ENCODE measurements at places on chromosomes 3 and 15.
A peak's percentile ranks its signal among the peaks of the same experiment; 100 is the strongest.

DNA sequence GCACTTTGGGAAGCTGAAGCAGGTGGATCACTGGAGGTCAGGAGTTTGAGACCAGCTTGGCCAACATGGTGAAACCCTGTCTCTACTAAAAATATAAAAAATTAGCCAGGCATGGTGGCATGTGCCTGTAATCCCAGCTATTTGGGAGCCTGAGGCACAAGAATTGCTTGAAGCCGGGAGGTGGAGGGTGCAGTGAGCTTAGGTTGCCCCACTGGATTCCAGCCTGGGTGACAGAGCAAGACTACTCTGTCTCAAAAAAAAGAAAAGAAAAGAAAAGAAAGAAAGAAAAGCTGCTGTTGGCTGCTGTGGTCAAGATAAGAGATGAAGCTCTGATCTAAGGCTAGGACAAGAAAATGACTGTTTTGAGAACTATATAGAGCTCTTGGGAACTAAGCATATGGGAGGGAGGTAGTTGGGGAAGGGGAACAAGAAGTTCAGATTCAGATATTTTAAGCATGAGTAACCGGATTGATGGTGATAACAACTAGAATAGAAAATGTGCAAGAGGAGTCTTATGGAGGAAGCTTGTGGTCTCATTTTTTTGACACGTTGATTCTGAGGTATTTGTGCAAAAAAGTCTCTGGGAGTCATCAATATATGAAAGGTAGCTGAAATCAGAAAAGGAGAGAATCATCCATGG is 25.7 kb downstream of the DNAH12 start:
- DNase-seq = no peak

DNA sequence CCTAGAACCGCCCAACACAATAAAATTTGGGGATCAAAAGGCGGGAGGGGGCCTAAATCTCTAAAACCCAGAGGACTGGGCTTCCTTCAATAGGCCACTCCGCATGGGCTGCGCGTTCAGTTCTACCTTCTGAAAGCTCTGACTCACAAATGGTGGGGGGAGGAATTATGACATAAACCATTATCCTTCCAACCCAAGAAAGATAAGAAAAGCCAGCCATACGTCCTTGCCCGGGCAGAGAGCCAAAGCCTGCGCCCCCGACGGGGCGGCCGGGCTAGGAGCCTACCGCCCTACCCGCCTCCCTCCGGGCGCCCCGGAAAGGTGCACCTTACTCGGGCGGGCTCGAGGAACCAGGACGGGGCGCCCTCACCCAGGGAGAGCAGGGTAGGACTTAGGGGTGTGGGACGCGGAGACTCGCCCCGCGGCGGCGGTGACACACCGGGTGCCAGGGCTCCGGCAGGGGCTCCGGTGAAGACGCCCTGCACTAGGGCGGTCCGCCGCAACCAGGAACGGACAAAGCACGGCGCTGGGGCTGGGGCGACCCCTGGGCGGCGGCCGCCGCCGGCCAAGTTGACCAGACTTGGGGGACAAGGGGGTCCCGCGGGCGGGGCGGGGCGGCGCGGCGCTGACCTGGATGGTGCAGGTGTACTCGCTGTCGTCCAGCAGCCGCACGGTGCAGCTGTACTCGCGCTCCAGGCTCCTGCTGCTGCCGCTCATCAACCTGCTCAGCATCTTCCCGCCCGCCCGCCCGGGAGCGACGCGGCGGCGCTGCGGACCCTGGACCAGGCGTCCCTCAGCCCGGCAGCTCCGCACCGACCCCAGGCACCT is 534 bp downstream of the FRMD5 start:
- DNase-seq = peak; percentile 35

- DNase-seq = no peak
These were observed 80.1 kb downstream of the ASB7 start for GRCh38 chr15:100682468-100682867.

DNA sequence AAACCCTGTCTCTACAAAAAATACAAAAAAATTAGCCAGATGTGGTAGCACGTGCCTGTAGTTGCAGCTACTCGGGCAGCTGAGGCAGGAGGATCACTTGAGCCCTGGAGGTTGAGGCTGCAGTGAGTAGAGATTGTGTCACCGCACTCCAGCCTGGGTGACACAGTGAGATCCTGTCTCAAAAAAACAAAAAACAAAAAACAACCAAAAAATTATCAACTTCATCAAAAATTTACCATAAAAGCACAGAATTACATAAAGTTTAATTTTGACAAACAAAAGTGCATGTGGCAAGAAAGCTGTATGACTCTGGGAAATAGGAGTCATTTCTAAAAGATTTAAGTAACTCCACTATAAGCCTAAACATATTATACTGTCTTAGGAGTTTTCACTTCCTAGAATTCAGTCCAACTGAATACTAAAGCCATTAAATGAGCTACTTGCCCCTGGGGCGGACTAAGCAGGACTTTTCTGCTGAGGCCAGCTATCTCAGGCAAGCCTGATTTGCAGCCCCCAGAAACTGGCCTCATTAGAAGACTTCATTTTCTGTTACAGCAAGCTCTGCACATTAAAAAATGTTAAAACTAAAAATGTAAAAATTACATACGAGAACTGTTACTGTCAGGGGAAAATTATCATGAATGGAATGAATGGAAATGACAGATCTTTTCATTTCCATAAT is 23.0 kb downstream of the HSPBAP1 start:
- no peak for DNase-seq

GRCh38 chr3:144129536-144130214 is 158.1 kb downstream of the DIPK2A start:
- DNase-seq = no peak

- DNase-seq = peak; percentile 64
These were observed 394.5 kb upstream of the DPPA4 start for GRCh38 chr3:109731639-109732473.

DNA sequence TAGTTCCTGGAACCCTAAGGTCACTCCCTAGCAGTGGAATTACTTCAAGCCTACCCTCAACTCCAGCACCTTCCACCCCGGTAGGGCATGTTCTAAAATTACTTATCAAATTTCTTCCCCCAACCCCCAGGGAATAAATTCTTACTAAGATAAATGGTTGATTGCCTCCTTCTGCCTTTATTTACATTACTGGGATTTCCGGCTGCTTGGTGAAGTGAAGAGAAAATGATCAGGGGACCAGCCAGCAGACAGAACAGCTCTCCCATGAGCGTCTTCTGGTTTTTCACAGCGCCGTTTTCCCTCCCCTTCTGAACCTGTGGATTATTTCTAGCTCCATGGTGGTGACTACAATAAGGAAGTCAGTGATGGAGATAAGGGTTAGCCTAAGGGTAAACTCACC is 521.5 kb upstream of the PPP2R3A start:
- no peak for DNase-seq

GRCh38 chr3:79032686-79033318 is 735.0 kb downstream of the ROBO1 start:
- DNase-seq = peak; percentile 65

DNA sequence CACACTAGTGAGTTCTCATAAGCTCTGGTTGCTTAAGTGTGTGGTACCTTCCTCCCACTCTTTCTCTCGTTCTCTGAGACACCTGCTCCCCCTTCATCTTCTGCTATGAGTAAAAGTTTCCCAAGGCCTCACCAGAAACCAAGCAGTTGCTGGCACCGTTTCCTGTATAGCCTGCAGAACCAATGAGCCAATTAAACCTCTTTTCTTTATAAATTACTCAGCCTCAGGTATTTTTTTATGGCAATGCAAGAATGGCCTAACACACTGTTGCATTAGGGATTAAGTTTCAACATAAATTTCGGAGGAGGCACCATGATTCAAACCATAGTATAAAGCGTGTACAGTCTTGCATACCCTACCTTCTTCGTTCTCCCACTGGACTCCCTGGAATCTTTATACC is 252.3 kb upstream of the CHRM5 start:
- DNase-seq = no peak

DNA sequence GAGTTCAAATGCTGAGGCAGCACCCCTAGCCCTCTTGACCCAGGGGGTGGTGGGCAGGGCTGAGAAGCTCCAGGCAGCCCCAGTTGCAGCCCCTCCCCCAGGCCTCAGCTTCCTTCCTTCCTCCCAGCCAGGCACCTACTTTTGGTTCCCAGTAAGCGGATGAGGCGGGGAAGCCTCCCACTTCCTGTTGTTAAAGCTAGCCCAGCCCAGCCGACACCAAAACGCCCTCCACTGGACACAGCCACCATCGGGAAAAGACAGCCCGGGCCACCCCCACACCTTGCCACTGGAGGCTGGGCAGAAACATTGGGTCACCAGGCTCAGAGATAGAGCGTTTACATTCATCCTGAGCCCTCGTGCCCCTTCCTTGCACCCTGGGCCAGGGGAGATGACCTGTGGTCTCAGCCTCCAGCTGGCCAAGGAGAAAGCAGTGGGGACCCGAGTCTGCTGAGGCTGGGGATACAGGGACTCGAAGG is 3.5 kb downstream of the DUSP7 start:
- peak; percentile 75 for DNase-seq

DNA sequence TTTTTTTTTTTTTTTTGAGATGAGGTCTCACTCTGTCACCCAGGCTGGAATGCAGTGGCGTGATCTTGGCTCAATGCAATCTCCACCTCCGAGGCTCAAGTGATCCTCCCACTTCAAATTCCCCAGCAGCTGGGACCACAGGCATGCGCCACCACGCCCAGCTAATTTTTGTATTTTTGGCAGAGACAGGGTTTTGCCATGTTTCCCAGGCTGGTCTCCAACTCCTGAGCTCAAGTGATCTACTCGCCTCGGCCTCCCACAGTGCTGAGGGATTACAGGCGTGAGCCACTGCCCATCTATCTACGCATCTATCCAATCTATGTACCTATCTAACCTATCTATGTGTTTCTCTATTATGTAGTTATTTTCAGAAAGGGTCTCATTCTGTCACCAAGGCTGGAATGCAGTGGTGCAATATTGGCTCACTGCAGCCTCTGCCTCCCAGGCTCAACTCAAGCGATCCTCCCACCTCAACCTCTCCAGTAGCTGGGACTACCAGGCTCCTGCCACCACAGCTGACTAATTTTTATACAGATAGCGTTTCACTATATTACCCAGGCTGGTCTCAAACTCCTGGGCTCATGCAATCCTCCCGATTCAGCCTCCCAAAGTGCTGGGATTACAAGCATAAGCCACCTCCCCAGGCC is 20.2 kb upstream of the GPX1 start:
- DNase-seq = no peak

DNA sequence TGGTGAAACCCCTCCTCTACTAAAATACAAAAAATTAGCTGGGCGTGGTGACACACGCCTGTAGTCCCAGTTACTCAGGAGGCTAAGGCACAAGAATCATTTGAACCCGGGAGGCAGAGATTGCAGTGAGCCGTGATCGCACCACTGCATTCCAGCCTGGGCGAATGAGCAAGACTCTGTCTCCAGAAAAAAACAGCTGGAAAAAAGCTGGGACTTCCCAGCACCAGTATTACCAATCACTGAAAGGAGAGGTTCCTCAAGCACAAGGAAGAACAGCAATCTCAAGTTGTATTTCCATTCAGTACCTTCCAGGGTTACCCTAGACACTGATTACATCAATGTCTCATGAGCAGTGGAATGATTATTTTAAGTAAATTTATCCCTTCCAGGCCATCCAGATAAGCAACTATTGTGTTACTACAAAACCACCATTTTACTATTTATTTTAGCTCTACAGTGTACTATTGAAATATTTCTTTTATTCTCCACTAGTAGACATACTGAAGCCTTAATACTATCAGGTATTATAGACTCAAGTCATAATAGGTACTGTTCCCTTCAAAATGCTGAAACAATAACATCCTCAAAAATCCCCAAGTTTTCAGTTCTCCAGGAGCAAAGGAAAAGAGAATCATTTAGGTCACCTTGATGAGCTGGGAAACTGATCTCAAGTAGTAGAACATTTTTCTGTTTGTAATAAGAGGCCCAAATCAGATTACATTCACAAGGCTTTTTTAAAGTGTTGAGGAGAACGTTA is 54.8 kb upstream of the VGLL4 start:
- DNase-seq = no peak

GRCh38 chr3:171384101-171384891 is 75.9 kb downstream of the TNIK start:
- DNase-seq = no peak

GRCh38 chr3:75176937-75177336 is 487.2 kb upstream of the FRG2C start:
- DNase-seq = peak; percentile 43

GRCh38 chr15:38440353-38441129 is 13.4 kb upstream of the FAM98B start:
- DNase-seq = peak; percentile 58

DNA sequence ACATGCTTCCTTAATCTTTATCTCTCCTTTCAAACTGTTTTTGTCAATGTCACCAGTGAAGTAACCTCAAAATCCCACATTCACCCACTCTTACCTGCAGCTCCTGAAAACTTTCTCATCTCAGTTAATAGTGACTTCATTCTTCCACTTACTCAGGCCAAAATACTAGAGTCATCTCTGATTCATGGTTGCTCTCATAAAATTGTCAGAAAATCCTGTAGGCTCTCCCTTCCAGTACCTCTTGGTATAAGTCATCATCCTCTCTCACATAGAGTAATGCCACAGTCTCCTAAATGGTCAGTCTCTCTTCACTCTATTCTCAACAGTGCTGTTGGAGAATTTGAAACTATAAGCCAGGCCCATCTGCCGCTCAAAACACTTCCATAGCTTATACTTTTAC is 34.9 kb upstream of the POU1F1 start:
- no peak for DNase-seq

DNA sequence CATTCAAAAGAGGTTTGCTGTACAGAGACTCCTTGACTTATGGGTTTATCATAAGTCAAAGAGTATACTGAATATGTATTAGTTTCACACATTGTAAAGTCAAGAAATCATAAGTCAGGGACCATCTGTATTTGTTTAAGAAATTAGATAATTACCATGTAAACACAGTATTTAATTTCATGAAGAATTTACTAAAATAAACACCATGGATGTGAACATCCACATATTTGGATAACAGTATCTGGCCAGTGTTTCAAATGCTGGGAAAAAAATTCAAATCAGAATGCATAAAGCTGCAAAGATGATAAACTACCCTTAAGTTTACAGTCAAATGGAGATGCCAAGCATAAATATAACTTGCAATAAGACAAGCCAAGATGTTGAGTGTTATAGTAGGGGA is 17.0 kb downstream of the MYNN start:
- DNase-seq = no peak

DNA sequence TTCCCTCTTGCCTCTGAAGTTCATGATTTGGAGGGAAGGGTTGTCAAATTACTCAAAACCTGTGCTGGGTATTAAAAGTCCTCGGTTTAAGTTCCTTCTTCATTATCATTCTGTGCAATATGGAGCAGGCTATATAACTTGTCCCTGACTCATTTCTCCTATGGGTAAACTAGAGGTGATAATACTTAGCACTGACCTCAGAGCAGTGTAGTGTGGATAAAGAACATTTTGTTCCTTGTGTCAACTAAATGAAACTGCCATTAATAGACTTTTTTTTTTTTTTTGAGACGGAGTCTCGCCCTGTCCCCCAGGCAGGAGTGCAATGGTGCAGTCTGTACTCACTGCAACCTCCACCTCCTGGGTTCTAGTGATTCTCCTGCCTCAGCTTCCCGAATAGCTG is 2.2 kb upstream of the BBX start:
- no peak for DNase-seq

DNA sequence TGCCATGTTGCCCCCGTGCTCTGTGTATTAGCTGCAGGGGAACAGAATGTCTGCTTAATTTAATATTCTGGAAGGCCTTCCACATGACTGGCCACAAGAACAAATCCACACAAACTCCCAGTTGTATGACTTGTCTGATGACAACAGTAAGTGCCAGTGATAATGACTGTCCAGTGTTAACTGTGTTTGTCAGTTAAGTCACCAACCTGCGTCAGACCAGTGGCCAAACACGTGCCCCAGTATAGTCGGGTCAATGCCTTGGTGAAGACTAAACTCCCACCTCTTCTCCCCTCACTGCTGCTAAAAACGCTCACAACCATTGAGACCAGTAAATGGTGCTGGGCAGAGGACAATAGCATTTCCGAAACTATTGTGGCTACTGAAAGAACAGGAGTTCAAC is 9.8 kb upstream of the ATP13A5 start:
- no peak for DNase-seq
